ENCODE measurements at places on chromosomes 3 and 15.

DNA sequence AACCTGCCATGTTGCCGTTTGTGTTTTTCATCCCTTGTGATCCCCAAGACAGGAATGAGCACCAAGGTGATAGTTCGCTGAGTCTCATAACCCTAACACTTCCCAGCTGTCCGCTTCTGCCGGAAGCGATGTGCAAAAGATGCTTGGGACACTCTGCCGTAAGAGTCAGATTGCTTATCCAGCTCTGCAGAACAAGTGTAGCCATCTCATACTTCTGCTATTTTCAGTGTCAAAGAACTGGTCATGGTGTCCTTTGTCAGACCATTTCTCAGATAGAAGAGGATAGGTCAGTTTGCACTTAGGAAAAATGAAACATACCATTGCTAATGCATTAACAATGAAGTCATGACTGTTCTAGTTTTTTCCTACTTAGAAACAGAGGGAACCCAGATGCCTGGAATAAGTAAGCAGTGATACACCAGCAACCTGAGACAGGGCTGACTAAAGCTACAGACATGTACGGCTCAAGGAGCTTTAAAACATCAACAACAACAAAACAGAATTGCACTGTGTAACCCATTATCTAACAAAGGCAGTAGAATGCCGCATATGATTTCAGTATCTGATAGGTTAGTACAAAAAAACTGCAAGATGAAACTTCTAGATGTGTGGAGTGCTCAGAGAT lies 134.0 kb upstream of the IL12A start:
- no peak for DNase-seq

DNA sequence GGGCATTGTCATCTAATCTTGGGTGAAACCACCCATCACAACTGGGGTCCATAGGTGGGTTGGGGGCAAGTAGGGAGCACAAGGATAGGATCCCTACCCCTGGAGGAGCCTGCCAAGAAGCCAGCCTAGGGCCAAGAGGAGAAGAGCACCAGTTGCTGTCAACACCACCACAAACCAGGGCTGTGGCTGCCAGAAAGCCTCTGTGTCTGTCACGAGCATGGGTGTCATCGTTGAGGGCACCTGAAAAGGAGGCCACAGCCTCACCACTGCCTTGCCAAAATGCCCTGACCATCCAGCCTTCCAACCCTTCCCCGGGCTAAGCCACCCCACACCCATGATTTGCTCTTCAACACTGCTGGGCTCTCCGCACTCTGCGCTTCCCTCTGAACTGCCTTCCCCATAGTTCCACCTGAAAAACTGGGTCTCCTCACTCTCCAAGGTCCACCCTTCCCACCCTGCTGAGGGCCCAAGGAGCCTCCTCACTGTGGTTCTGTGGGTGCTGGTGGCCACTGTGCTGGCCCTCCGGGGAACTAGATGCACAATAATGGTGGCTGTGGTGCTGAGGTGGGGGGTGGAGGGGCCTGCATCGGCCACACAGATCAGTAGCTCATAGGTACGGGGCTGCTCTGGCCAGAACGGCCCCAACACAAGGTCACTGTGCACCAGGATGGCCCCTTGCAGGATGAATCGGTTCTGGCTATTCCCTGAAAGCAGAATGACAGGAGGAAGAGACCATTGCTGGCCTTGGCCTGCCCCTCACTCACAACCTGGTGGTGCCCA lies 6.2 kb upstream of the IP6K1 start:
- no peak for DNase-seq

GRCh38 chr3:127816783-127817405 lies 5.4 kb downstream of the MGLL start:
- DNase-seq = no peak

DNA sequence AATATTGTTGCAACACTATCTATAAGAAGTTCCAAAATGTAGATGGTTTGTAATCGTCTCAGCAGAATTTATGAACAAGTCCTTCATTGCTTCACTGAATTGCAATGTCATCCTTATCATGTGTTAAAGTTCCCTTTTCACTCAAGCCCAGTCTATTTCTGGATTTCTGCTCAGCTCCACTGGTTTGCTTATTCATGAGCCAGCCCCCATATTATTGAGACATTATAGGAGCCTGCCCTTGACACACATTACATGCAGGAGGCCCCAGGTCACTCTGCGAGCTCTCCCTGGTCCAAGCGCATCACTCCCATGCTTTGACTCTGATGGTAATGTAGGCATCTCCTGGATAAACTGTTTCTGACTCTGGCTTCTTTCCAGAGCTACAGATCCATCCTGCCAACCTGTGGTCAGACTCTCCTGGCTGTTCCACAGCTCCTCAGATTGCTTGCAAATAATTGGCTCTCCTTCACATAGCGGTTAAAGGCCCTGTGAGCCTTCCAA lies 56.9 kb downstream of the ABTB1 start:
- no peak for DNase-seq

- no peak for DNase-seq
These were observed 15.9 kb downstream of the MYZAP start for GRCh38 chr15:57607570-57608000.

DNA sequence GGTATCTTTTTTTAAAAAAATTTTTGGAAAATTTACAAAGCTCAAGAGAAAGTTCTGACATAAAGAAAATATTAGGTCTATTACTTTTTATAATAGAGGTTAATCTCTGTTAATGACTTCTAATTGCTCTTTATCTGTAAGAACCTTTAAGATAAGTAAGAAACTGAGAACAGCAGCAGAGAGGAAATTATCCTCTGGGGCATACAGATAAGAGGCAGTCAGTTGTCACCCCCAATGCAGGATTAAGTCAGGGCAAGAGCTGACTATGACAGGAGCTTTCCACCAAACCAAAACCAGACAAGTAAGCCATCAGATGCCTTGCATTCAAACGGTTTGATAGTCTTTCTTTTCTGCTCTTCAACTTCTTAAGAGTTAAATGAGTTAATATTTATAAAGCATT lies 149.0 kb downstream of the GSK3B start:
- no peak for DNase-seq

GRCh38 chr3:16945330-16945729 lies 60.6 kb downstream of the PLCL2 start:
- no peak for DNase-seq

DNA sequence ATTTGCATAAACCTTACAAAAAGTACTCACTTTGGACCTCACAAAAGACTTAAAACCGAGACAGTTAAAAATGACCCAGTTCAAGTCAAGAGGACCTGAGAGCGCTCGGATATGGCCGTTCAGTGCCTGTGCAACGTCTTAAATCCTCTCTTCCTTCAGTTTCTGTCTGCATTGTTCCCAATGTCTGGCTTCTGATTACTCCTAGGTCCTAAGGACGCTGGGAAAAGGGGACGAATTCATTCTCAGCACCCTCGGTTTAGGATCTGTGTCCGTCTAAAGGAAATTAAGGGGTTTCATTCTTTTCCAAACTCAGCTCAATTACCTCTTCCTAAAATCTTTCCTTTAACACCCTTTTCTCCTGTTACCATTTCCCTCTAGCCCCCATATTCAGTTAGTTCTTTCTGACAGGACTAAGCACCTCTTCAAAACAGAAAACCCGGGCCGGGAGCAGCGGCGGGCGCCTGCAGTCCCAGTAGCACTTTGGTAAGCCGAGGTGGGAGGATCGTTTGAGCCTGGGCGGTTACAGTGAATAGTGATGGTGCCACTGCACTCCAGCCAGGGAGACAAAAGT lies 970 bp downstream of the DPPA4 start:
- DNase-seq = no peak

DNA sequence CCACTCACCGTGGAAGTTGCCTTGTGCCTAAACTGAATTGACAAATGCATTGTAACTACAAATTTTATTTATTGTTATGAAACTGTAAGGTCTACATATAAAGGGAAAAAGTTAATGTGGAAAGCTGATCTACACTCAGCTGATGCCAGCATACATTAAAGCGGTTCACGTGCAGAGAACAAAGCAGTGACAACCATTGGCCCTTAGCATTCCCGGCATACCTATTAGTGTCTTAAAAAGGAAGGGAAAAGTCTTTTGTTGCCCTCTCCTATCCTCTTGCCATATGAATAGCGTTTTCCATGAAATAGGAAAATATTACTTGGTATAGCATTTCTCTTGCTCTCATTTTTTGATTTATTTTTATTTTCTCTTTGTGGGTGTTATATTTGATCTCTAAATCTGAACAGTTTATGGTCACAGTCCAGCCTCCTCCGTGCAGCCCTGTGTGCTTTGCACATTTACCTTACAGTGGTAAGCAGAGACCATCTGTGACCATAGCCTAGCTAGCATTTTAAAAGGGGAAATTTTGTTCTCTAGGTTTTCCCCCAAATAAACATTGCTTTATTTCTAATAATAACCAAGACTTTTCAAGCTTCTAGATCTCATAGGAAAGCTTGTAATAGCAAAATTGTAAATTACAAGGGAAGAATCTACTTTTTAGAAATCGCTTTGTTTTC lies 89.7 kb upstream of the CGNL1 start:
- no peak for DNase-seq

GRCh38 chr3:136490646-136491405 lies 240.7 kb downstream of the PCCB start:
- DNase-seq = no peak

- DNase-seq = no peak
These were observed 1090.2 kb downstream of the PLOD2 start for GRCh38 chr3:145070795-145071194.

DNA sequence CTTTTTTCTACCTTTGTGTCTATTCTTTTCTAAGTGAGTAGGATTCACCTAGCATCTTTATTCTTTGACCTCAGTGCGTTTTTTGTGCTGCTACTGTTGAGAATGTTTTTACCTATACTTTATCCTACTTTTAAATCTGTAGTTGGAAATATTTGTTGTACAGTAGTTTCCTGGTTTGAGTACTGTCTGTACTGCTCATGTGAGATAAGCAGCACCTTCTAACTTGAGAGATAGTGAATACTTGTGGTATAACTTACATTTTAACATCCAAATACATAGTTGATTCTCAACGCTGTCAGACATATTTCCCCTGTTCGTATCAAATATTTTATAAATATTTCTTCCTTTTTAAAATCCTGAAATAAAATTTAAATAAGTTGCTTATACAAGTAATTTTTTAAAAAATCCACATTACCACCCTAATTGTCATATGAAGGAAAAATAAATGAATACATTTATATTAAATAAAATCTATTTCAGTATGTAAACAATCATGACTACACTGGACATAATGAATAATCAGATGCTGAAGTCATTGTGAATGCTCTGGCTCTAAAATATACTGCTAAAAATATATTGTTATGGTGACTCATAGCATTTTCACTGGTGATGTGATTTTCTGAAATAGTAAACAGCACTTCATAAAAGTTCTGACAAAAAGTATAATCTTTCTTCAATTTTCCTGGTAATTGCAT lies 17.4 kb downstream of the ATP11B start:
- no peak for DNase-seq

DNA sequence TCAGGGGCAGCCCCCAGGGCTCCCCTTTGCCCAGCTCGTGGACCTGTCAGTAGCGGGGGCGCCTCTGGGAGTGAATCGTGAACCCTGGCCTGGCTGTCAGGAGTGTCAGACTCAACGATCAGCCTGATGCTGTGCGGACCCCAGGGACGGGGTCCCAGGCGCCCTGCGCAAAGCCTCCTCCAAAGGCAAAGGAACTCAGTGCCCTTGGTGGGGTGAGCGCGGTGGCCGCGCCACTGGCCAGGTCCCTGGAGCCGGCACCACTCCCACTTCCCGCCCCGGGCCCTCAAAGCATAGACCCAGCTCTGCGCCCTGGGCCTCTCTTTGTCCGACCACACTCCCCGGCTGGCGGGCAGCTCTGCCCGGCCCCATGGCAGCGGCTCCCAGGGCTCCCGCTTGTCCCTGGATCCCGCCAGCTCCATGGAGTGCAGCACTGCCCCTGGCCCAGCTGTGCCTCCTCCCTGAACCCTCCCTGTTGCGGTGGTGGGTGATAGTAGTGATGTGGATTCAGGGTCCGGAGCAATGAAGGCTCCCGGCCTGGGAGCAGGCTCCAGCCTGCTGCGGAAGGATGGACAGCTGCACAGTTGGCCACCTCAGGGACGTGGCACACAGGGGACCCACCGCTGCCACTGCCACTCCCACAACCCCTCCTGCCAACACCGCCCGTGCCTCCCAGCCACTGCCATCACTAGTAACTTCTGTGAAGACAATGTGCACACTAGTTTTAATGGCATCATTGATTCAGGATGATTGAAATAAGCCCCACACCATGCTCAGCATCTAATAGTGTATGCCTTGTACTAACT lies 263.8 kb downstream of the ZBBX start:
- DNase-seq = no peak

Measured in stimulated activated CD8-positive, alpha-beta memory T cell treated with anti-CD3 and anti-CD28 coated beads, Interleukin-2, amount 100 ng/mL, for 1 hour (primary cell).